ENCODE measurements at places on chromosomes 1 and 21.
A peak's percentile ranks its signal among the peaks of the same experiment; 100 is the strongest.

DNA sequence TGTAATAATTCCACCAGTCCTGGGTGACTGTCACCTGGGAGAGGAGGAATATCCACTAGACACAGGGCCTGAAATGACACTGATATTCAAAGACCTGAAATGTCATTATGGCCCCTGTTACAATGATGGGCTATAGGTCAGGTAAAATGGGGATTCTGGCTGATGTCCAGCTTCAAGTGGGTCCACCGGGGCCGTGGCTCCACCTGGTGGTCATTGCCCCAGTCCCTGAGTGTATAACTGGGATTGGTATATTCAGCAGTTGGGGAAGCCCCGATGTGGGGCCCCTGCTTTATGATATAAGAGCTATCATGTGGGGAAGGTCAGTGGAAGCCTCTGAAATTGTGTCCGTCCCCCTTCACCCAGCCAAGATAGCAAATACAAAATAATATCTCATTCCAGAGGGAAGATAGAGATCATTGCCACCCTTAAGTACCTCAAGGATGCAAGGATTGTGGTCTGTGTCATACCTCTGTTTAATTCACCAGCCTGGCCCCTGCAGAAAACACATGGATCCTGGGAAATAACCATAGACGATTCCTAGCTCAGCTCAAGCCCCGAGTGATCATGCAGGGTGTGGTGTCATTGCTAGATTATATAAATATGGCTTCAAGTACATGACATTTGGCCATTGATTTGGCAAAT lies 19.4 kb downstream of the PLEKHO1 start:
- DNase-seq, result peak; percentile 70

DNA sequence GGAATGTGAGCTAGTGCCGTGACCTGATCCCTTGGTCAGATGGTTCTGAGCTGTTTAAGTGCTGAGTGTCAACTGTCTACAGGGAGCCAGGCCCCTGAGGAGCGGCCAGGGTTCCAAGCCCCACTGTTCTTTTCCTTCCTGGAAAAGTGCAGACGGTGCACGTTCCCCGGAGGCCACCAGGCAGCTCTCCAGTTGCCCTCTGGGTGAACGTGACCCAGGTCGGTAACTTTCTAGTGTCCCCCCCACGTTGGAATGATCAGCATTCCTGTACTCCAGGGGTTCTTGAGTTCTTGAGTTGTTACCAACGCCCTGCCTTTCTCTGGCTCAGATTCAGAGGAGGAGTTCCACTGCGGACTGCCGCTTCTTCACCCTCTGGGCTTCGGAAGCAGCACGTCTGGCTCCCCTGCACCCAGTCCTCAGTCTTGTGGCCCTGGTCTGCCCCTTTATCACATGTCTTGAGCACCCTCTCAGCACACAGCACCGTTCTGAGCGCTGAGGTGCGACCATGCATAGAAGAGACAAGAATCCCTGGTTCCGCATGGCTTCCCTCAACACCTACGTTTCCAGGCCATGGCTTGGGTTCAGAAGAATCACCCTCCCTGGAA lies 131.5 kb downstream of the DHRS3 start:
- no peak for DNase-seq

- no peak for DNase-seq
Observed at GRCh38 chr1:77347646-77348045, 65.8 kb downstream of the AK5 start.

GRCh38 chr1:178723546-178723945 lies 1.5 kb upstream of the RALGPS2 start:
- DNase-seq, result no peak

DNA sequence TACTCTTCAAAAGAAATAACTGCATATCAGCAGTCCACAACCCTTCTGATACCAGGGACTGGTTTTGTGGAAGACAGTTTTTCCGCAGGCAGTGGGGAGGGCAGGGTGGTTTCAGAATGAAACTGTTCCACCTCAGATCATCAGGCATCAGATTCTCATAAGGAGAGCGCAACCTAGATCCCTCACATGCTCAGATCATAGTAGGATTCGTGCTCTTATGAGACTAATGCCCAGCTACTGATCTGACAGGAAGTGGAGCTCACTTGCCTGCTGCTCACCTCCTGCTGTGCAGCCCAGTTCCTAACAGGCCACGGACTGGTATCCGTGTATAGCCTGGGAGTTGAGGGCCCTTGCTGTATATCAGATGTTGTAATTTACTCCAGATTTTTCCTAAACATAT lies 11.5 kb downstream of the RO60 start:
- DNase-seq, result no peak

DNA sequence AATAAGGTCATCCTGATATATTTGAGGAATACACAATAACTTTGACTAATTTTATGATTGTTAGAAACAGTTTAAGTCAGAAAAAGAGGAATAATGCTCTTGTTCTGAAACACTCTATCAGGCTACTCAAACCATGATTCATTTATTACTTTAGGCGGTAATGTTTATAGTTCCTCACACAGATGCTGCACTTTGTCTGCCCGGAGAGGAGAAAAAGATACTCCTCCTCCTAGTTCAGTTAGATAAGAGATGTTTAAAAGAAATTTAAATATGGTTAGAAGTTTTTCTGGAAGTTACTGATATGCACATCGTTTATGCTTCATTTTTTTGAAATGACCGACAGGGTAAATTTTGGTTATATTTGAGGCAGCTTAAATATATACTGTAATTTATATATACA lies 103.0 kb downstream of the ZMYM4 start:
- no peak for DNase-seq

GRCh38 chr1:150410582-150411101 lies 46.7 kb downstream of the RPRD2 start:
- peak; percentile 89 for DNase-seq

GRCh38 chr21:33654412-33654811 lies 12.1 kb downstream of the ITSN1 start:
- DNase-seq, result no peak

GRCh38 chr1:69319287-69319686 lies 248.4 kb upstream of the LRRC7 start:
- no peak for DNase-seq

DNA sequence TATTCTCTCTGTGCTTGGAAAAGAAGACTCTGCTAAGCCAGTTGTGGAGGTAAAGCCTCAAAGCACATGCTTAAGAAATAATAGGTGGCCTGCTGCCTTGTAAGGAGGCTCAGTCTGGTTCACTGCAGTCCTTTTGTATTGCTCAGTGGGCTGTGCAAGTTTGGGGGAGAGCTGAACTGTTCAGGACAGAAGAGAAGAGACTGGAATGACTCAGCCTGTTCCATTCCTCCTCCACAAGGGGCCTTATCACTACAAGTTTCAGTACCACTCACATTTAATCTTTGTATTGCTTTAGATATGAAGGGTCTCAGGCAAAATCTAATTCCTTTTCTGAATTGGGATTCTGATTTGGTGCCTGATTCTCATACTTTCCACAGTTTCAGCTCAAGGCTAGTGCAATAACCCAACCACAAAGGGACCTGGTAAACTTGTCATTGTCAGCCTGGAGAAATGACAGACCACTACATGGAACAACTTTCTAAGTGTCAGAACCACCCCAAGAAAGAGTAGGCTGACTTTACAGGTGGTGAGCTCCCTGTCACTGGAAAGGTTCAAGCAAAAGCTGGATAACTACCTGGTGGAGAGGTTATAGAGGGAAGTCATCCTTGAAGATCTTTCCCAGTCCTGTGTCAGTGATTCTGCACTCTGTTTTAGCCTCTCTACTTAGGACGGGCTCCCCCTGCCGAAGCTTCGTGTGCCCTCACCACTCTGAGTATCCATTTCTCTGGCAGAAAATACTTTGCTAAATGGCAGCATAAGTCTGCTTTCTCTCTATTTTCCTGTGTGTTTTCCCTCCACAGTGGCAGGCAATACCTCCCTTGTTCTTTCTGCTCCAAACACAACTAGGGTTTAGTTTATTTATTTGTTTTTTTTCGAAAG lies 162.9 kb upstream of the GJB5 start:
- DNase-seq, result no peak

- peak; percentile 89 for DNase-seq
Observed at GRCh38 chr1:207873055-207873890, 37.7 kb downstream of the CD34 start.

Measured in inflammatory macrophage treated with lipopolysaccharide for 1 hour (primary cell).